Neural progenitor cell (in vitro differentiated cells): ENCODE measurements at places on chromosomes 6 and 20.
A peak's percentile ranks its signal among the peaks of the same experiment; 100 is the strongest.

- DNase-seq, result no peak
These were observed 268.5 kb upstream of the FOXQ1 start for GRCh38 chr6:1043458-1043836.

DNA sequence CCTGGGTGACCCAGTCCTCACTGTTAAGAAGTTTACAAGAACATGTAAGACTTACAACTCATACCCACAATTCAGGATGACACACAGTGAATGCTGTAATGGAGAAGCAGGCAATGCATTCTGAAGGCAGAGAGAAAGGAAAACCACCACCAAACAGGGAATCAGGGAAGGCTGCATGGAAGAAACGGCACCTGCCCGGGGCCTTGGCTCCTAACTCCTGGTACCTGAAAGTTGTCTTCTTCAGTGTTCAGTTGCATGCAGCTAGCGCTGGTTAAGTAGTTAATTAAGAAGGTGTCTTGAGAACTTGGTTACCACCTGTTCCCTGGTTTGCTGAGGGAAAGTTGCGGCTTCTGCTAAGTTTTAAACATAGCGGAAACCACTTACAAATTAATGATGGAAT is 57.2 kb downstream of the GPR6 start:
- no peak for DNase-seq

DNA sequence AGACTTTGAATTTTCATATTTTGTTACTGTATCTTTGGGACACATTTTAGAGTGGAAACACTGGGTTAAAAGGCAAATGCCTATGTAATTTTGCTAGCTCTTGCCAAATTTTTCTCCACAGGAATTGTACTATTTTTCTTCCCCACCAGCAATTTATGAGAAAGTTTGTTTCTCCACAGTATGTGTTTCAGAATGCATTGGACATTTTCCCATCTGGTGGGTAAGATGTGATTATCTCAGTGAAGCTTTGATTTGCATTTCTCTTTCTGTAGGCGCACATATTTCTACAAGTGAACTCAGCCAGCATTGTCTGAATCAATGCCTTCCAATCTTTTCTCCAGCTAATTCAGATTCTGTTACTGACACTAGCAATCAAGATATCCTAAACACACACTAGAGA is 157.8 kb downstream of the RCAN2 start:
- DNase-seq, result no peak

- DNase-seq, result no peak
These were observed 60.6 kb downstream of the FOXA2 start for GRCh38 chr20:22523499-22524392.

DNA sequence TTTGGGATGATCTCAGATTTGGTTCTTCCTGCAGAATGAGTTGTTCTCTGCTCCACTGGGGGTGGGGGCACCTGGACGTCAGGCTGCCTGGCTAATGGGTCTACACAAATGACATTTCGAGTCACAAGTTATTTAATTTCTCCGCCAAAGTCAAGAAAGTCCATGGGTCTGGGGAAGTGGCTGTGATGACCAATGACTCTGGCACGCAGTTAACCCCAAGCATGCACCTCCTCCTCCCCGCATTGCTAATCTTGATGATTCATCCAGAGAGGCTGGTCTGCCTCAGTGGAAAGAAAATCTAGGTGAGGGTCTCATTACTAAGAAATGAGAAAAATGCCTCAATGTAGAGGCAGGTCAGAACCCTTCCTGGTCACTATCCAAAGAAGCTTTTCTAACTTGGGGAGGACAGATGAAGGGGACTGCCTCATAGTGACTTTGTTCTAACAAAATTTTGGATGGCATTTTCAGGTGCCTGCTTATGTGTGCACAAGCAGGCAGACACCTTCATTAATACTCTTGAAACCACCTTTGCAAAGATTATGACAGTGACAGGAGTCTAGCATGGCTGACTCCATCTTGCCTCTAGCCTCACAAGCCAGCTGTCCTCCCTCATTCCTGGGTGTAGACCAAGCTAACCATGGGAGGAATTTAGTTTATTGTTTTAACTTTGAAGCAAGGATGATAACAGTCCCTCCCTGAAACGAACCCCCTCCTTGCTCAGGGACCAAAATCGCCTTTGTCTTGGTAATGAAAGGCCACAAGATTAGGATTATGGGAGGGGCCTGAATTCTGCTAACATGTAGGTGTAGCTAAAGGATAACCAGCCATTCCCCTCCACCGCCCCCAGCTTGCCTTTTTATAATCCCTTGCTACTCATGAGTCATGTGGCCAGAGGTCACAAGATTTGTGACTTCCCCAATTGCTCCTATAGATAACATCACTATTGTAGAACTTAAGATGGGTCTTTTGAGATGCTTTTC is 98.6 kb upstream of the MRPS10 start:
- peak; percentile 25 for DNase-seq

DNA sequence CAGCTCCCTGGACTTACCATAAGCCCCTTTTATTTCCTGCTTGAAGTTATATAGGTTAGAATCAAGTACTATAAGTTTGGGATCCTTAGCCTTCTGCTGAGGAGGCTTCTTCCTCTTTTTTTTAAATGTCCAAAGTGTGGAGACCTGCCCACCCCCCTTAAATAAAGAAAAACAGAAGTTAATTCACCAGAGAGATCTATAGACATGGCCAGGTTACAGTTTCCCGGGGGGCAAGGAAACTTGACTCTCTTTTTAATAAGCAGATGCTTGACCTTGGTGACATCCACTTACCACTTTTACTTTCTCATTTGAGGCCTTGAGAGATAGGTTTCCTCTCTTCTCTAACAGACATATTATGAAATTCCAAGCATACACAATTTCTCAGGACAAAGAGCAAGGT is 88.3 kb downstream of the BMP2 start:
- DNase-seq, result no peak

- peak; percentile 82 for DNase-seq
These were observed 15.0 kb downstream of the OR2B3 start for GRCh38 chr6:29071831-29072723.

- DNase-seq, result peak; percentile 53
These were observed at the start of gene TMEM151B for GRCh38 chr6:44269921-44270525. Gene TMEM151B (plus strand): TSS chr6:44270450. CDS start chr6:44270743, 293 bp downstream.

- no peak for DNase-seq
These were observed 342.1 kb upstream of the NRSN1 start for GRCh38 chr6:23783901-23784300.

- DNase-seq, result peak; percentile 87
These were observed 271.2 kb downstream of the PRL start for GRCh38 chr6:22025468-22026163.

GRCh38 chr20:12570371-12570770 is 438.4 kb upstream of the SPTLC3 start:
- DNase-seq, result peak; percentile 74
